AG10803 (cell line): ENCODE measurements at places on chromosomes 1 and 21.

- DNase-seq, result no peak
These were observed 4.9 kb upstream of the MACF1 start for GRCh38 chr1:39199593-39199992.

- peak; percentile 68 for DNase-seq
These were observed 14.2 kb downstream of the SEMA4A start for GRCh38 chr1:156167536-156167935.

- DNase-seq, result no peak
These were observed 44.8 kb downstream of the CLIC6 start for GRCh38 chr21:34713621-34714020.

- DNase-seq, result no peak
These were observed 4.1 kb downstream of the ABCD3 start for GRCh38 chr1:94422115-94422820.

DNA sequence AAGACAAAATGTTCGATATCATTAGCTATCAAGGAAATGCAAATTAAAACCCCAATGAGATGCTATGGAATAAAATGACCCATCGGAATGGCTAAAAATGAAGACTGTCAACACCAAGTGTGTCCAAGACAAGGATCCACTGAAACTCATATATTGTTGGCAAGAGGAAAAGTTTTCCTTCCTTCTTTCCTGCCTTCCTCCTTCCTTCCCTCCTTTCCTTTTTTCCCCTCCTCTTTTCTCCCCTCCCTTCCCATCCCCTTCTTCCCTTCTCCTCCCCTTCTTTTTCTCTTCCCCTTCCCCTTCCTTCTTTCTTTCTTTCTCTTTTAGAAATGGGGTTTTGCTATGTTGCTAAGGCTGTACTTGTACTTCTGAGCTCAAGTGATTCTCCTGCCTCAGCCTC lies 64.2 kb upstream of the TENT5B start:
- no peak for DNase-seq

DNA sequence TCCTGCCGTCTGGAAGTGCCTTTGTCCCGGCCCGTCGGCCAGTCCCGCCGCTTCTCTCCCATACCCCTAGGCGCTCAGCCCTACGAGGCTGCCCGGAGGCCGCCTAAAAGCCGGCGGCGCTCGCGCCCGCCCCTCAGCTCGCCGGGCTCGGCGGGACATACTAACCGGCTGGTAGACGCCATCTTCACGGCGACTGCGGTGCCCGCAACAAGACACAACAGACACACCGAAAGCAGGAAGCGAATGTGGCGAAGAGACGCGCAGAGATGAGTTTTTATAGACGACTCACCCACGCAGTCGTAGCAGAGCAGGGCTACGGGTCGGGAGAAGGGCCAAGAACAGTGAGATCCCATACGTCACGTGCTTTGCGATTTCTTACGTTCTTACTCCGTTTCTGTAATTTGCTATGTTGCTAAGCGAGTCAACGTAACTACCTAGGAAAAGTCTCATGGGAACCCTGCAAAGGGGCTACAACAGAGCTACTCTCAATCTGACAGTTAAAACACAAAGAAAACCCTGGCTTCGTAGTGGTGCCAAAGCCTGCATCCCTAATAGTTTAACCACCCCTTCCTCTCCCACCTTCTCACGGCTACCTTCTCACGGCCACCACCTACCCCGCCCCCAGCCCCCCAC lies at the start of gene GTF2B:
Gene GTF2B (minus strand): TSS at position 250 of the 633 bp plus-strand sequence. CDS start 68 bp downstream, at position 182.
- peak; percentile 96 for DNase-seq

DNA sequence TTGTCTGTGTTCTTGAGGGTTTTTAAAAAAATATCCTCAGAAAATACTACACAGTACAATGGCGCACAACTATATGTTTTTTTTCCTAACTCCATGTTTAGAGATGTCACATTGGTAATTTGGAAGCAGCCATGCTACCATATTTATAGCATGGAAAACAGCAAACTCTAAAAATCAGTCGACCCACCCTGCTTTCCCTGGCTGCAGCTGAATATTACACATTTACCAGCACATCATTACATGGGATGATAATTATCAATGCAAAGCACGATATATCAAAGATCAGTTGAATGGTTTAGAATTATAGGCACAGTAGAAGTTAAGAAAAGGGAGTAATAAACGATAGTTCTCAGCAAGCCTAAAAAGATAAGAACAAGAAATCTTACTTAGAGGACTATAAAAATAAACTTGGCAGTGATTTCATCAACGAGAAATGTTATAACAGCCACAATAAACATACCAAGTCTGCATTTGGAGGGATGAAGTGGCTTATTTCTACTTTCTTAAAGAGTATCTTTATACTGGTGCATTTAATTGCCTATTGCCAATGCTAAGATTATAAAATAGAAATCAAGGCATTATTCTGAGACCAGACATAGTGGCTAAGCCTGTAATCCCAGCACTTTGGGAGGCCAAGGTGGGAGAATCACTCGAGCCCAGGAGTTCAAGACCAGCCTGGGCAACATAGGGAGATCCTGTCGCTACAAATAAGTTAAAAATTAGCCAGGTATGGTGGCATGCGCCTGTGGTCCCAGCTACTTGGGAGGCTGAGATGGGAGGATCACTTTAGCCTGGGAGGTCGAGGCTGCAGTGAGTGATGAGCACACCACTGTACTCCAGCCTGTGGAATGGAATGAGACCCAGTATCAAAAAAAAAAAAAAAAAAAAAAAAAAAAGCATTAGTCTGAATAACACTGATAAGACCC lies 43.4 kb downstream of the WDR64 start:
- DNase-seq, result no peak
